ENCODE measurements at places on chromosomes 2 and 18. TPM values are rescaled to one million over a fixed set of nuclear protein-coding genes. Genes with fewer than 3 reads are reported as not detected.

The SATB2 gene
- 0.06 TPM for total RNA-seq

The HAAO gene
- total RNA-seq = not detected

The PAIP2B gene
- 4.2 TPM for total RNA-seq

The CPO gene
- total RNA-seq = not detected

The HOXD13 gene
- total RNA-seq = not detected

The NEUROD1 gene
- not detected for total RNA-seq

The TNFRSF11A gene
- total RNA-seq = 7.5 TPM

The IL18RAP gene
- total RNA-seq = 16.7 TPM

The HRH4 gene
- total RNA-seq = 0.22 TPM

The CDH7 gene
- total RNA-seq = not detected

The CCDC85A gene
- total RNA-seq = not detected

The RGPD8 gene
- total RNA-seq = 12.2 TPM

The GLI2 gene
- 1.9 TPM for total RNA-seq

The NTSR2 gene
- not detected for total RNA-seq

The UGT1A5 gene
- total RNA-seq = not detected

The DSG1 gene
- total RNA-seq = not detected

The SLC38A11 gene
- total RNA-seq = not detected

The TEKT4 gene
- total RNA-seq = not detected

The GIGYF2 gene
- 66.8 TPM for total RNA-seq

The LBX2 gene
- total RNA-seq = 1.2 TPM

The GATA6 gene
- total RNA-seq = 0.14 TPM

The IL1A gene
- total RNA-seq = not detected

The BOLL gene
- not detected for total RNA-seq

The FIGN gene
- total RNA-seq = not detected

The FABP1 gene
- total RNA-seq = not detected

The COMMD1 gene
- 21.5 TPM for total RNA-seq

The IL36B gene
- not detected for total RNA-seq

The CBLN2 gene
- total RNA-seq = not detected

The PTPRM gene
- total RNA-seq = 6.6 TPM

The ACVR1C gene
- 2.1 TPM for total RNA-seq

The CCL20 gene
- not detected for total RNA-seq

The CKAP2L gene
- total RNA-seq = 40.3 TPM

The TANC1 gene
- total RNA-seq = 0.33 TPM

The ADCY3 gene
- total RNA-seq = 29.5 TPM

The LRRC30 gene
- total RNA-seq = not detected

The NYAP2 gene
- not detected for total RNA-seq

The GPR75 gene
- 3.3 TPM for total RNA-seq

The GREB1L gene
- total RNA-seq = not detected

The POTEC gene
- not detected for total RNA-seq

The GYPC gene
- 137 TPM for total RNA-seq

The KIF5C gene
- 13.3 TPM for total RNA-seq

Measured in activated naive CD8-positive, alpha-beta T cell treated with anti-CD3 and anti-CD28 coated beads, Interleukin-2, amount 10 ng/mL, durations not matched to agents 7 days and 5 days (primary cell).